ENCODE measurements at places on chromosomes 5 and 9. TPM values are rescaled to one million over a fixed set of nuclear protein-coding genes. Genes with fewer than 3 reads are reported as not detected.

- H3K4me3 ChIP-seq = no peak overlapping the region
- H3K27ac ChIP-seq = no peak overlapping the region
- peaks cover 5% of the 10 kb centered on the region for H3K4me1 ChIP-seq
- no peak for DNase-seq
These were observed 2.6 kb upstream of the MSX2 start for GRCh38 chr5:174721530-174722432.

Gene CSF2
- 764 TPM for total RNA-seq

DNA sequence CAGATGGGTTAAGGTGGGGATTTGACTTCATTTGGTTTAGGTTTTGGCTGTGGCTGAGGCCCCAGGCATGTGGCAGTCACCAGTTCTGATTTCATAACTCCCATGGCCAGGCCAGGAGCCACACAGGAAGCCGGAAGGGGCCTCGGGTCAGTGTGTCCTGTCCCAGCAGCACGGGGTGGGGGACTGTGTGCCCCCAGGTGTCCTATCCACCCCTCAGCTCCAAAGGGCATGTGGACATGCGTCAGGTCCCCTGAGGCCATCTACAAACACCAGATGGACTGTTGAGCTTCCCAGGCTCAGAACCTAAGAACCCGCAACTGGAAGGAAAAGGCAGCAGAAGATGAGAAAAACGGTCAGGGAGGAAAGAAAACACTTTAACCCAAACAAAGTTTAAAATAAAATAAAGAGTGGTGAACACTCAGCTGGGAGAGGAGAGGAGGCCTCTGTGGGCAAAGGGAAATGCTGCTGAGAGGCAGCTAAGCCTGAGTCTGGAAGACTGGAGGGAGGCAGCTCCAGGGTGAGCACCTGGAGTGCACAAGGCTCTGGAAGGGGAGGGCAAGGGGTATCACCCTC is 260.8 kb downstream of the AUH start:
- H3K27ac ChIP-seq = peak overlapping the region; percentile 93
- H3K36me3 ChIP-seq = peaks cover 77% of the 10 kb centered on the region
- H3K27me3 ChIP-seq = no peaks in the 10 kb centered on the region
- no peak for DNase-seq

- no peaks in the 10 kb centered on the region for H3K36me3 ChIP-seq
- H3K4me1 ChIP-seq = peaks cover 13% of the 10 kb centered on the region
- no peak overlapping the region for H3K27ac ChIP-seq
- DNase-seq = no peak
- no peak overlapping the region for H3K4me3 ChIP-seq
These were observed 62.3 kb downstream of the ACER2 start for GRCh38 chr9:19470981-19471650.

DNA sequence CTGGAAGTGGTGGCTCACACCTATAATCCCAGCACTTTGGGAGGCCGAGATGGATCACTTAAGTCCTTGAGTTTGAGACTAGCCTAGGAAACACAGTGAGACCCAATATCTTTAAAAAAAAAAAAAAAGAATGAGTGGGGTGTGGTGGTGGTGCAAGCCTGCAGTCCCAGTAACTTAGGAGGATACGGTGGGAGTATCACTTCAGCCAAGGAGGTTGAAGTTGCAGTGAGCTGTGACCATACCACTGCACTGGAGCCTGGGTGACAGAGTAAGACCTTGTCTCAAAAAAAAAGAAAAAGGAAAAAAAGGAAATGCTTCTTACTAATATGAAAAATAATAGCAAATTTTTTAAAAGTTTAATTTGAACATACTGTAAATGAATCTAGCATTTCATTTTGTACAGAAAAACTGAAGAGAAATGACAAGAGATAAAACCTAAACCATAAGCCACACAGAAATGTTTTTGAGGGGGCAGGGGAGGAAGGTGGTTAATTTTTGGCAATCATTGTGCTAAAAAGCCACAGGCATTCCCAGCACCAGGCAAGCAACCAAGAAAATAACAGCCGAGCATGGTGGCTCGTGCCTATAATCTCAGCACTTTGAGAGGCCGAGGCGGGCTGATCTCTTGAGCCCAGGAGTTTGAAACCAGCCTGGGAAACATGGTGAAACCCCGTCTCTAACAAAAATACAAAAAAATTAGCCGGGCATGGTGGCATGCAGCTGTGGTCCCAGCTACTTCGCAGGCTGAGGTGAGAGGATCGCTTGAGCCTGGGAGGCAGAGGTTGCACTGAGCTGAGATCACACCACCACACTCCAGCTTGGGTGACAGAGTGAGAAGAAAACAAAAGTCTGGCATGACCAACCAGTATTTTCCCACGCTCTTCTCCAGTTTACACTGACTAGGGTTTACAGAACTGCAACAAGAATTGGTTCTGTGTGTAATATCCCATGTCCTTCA is 114.5 kb upstream of the NR5A1 start:
- H3K4me3 ChIP-seq = no peak overlapping the region
- no peaks in the 10 kb centered on the region for H3K36me3 ChIP-seq
- H3K27ac ChIP-seq = no peak overlapping the region
- no peak for DNase-seq

- H3K27ac ChIP-seq = no peak overlapping the region
- H3K4me1 ChIP-seq = no peaks in the 10 kb centered on the region
- peaks cover 10% of the 10 kb centered on the region for H3K27me3 ChIP-seq
- DNase-seq = no peak
- H3K4me3 ChIP-seq = no peak overlapping the region
- no peaks in the 10 kb centered on the region for H3K36me3 ChIP-seq
These were observed 58.7 kb upstream of the SMIM32 start for GRCh38 chr5:136251502-136252169.

DNA sequence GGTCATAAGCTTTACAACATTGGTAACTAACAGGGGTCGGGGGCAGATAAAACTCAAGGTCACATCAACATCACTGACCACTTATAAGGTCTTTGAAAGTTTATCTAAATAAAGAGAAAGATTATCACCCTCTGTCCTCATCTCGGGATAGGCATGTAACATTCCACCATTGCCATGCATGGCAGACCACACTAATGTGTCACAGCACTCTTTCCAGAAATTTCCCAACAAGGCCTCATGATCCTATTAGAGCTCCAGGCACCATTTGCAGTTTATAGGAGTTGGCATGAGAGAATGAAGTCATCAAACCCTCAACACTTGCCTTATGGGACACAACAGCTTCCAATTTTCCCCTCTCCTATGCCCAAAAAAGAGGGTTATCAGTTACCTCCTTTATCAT is 31.9 kb upstream of the ZNF622 start:
- H3K27ac ChIP-seq = no peak overlapping the region
- H3K27me3 ChIP-seq = no peaks in the 10 kb centered on the region
- DNase-seq = no peak
- H3K4me1 ChIP-seq = no peaks in the 10 kb centered on the region
- H3K36me3 ChIP-seq = peaks cover 27% of the 10 kb centered on the region

- H3K27me3 ChIP-seq = peaks cover 51% of the 10 kb centered on the region
- H3K27ac ChIP-seq = no peak overlapping the region
- H3K36me3 ChIP-seq = no peaks in the 10 kb centered on the region
- DNase-seq = no peak
These were observed 56.1 kb downstream of the EBF1 start for GRCh38 chr5:159043590-159043989.

- DNase-seq = no peak
- H3K4me3 ChIP-seq = no peak overlapping the region
- H3K27me3 ChIP-seq = no peaks in the 10 kb centered on the region
These were observed 51.0 kb downstream of the FKTN start for GRCh38 chr9:105608721-105609598.

Gene APC
- 21.4 TPM for total RNA-seq
